ENCODE measurements at places on chromosomes 12 and 14. TPM values are rescaled to one million over a fixed set of nuclear protein-coding genes. Genes with fewer than 3 reads are reported as not detected.

TAMALIN gene
- total RNA-seq = 1.6 TPM

CLEC1A gene
- 0.62 TPM for total RNA-seq

ERBB3 gene
- 2.2 TPM for total RNA-seq

METTL17 gene
- 29.0 TPM for total RNA-seq

FLRT2 gene
- total RNA-seq = 154 TPM

C1QL4 gene
- total RNA-seq = 0.16 TPM
